GM12878 (cell line): ENCODE measurements at places on chromosomes 13 and 19.

DNA sequence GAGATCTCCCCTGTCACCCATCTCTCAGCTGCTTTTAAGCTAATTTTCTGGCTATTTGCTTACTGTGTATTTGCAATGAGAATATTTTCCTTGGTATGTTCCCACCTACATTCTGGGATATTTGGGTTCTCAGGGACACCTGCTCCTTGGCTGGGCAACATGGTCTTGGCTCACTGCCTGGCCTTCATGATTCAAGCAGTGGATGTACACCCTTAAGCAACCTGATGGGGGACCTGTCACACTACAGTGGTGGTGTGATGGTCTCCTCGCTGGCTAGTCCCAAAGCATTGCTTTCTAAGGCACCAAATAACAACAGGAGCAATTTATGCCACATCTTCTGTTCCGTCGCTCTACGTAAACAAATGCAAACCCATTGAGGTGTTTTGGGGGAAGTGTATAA is 35.3 kb upstream of the RFC3 start:
- no peak overlapping the region for H3K27ac ChIP-seq
- H3K4me3 ChIP-seq, result no peak overlapping the region
- H3K36me3 ChIP-seq, result no peaks in the 10 kb centered on the region
- H3K27me3 ChIP-seq, result no peaks in the 10 kb centered on the region
- H3K4me1 ChIP-seq, result peaks cover 6% of the 10 kb centered on the region; the same call in 1 of the 2 replicates

GRCh38 chr19:4329858-4330257 is 8.8 kb downstream of the STAP2 start:
- H3K4me3 ChIP-seq, result no peak overlapping the region
- peaks cover 8% of the 10 kb centered on the region; the same call in 1 of the 2 replicates for H3K4me1 ChIP-seq
- H3K36me3 ChIP-seq, result no peaks in the 10 kb centered on the region
- H3K27ac ChIP-seq, result no peak overlapping the region
- DNase-seq, result no peak

- H3K27ac ChIP-seq, result no peak overlapping the region
- no peaks in the 10 kb centered on the region for H3K27me3 ChIP-seq
- H3K4me1 ChIP-seq, result no peaks in the 10 kb centered on the region
- no peak for DNase-seq
Observed at GRCh38 chr19:35773020-35773806, 2.2 kb upstream of the ARHGAP33 start.

GRCh38 chr13:96996107-96996506 is 1.8 kb upstream of the OXGR1 start:
- no peak overlapping the region for H3K4me3 ChIP-seq
- H3K27ac ChIP-seq, result no peak overlapping the region
- peaks cover 8% of the 10 kb centered on the region for H3K27me3 ChIP-seq
- no peaks in the 10 kb centered on the region for H3K36me3 ChIP-seq
- no peak for DNase-seq
- H3K4me1 ChIP-seq, result no peaks in the 10 kb centered on the region

GRCh38 chr13:87678372-87678752 is 7.2 kb downstream of the SLITRK5 start:
- no peaks in the 10 kb centered on the region for H3K4me1 ChIP-seq
- DNase-seq, result no peak
- no peaks in the 10 kb centered on the region for H3K36me3 ChIP-seq

- H3K4me3 ChIP-seq, result no peak within 1 kb of the TSS
- no peaks in the 10 kb centered on the region for H3K4me1 ChIP-seq
- DNase-seq, result no peak
- H3K27ac ChIP-seq, result no peak within 1 kb of the TSS
- peaks cover 19% of the 10 kb centered on the region for H3K27me3 ChIP-seq
Observed at GRCh38 chr19:18612772-18613588, at the start of gene TMEM59L. TMEM59L (plus strand) TSS chr19:18612870; CDS start chr19:18612959, 89 bp downstream.

DNA sequence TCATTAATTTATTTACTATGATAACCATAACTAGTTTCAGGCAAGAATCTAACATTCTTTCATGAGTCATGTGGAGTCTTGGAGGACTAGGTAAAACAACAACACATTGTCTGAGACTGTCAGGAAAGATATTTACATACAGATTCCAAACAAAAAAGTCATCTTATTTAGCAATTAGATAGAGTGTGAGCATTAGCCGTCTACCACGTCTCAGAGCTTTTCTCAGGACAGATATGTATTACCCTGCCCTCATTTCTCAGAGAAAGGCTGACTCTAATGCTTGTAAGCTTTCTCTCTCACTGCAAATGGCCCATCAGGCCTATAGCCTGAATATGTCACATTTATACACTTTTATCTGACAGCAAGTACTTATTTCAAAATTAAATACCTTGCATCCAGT is 312.1 kb upstream of the PCDH20 start:
- no peak overlapping the region for H3K4me3 ChIP-seq
- no peaks in the 10 kb centered on the region for H3K36me3 ChIP-seq
- no peak for DNase-seq
- H3K27ac ChIP-seq, result no peak overlapping the region
- no peaks in the 10 kb centered on the region for H3K4me1 ChIP-seq

DNA sequence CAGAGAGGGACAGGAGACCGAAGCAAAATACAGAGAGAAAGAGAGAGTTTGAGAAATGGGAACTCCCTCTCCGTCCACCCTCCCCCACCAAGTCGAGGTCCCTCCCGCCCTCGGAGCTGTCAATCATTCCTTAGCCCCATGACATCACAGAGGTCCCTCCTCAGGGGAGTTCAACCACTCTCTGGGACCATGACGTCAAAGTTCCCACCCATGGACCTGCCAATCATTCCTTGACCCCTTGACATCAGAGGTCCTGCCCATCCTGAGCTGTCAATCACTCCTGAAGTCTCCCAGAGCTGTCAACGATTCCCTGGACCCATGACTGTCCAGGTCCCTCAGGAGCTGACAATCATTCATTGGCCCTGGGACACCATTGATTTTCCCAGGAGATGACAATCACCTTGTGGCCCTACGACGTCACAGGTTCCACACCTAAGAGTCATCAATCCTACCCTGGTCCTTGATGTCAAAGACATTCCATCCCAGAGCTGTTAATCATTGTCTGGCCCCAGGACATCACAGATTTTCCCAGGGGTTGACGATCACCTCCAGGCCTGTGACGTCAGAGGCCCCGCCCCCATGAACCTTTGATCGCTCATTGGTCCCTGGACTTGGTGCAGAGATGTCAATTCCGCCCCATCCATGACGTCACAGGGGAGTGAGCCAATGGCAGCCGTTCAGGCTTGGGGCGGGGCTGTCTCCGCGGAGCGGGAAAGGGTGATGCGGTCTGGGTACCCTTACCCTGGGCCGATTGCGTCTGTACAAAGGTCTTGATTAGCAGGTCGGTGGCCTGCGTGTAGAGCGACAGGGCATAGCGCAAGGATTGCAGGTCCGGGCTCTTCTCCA is 61.7 kb downstream of the COLGALT1 start:
- DNase-seq, result no peak
- H3K4me1 ChIP-seq, result no peaks in the 10 kb centered on the region

DNA sequence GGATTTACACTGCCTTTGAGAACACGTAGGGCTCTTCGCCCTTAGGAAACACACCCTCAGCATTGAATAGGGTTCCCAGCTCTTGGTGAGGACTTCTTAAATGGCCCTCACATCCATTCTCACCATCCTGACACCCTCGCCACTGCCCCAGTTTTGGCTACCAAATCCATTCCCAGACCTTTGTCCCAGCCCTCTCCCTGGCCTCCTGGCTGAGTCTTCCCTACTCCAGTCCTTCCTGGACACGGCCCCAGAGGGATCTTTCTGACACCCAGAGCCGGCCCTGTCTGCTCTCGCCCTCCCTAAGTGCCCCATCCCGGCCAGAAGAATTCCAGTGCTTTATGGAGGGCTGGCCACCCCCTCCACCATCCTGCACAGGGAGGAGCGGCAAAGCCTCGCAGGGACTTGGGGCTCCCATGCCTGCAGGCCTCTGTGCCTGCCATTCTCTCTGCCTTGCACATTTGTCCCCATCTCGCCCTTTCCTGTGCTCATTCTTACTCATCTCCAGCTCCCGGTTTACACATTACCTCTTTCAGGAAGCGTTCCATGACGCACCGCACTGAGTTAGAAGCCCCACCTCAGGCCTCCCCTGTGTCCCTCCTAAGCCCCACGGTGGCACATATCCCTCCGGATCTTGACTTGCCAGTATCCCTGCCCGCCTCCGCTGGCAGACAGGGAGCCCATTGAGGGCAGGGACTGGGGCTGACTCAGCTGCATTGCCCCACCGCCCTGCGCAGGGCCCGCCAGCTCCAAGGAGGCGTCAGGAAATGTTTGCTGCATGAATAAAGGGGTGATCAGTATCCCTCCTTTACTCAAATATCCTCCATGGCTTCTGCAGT is 11.0 kb upstream of the KLK14 start:
- no peak overlapping the region for H3K4me3 ChIP-seq
- no peak overlapping the region for H3K27ac ChIP-seq
- peaks cover 4% of the 10 kb centered on the region for H3K36me3 ChIP-seq
- no peak for DNase-seq

- no peak overlapping the region for H3K27ac ChIP-seq
- H3K4me3 ChIP-seq, result no peak overlapping the region
- no peak for DNase-seq
- H3K4me1 ChIP-seq, result peaks cover 4% of the 10 kb centered on the region; the same call in 1 of the 2 replicates
Observed at GRCh38 chr13:79485014-79485811, 4.3 kb downstream of the NDFIP2 start.

DNA sequence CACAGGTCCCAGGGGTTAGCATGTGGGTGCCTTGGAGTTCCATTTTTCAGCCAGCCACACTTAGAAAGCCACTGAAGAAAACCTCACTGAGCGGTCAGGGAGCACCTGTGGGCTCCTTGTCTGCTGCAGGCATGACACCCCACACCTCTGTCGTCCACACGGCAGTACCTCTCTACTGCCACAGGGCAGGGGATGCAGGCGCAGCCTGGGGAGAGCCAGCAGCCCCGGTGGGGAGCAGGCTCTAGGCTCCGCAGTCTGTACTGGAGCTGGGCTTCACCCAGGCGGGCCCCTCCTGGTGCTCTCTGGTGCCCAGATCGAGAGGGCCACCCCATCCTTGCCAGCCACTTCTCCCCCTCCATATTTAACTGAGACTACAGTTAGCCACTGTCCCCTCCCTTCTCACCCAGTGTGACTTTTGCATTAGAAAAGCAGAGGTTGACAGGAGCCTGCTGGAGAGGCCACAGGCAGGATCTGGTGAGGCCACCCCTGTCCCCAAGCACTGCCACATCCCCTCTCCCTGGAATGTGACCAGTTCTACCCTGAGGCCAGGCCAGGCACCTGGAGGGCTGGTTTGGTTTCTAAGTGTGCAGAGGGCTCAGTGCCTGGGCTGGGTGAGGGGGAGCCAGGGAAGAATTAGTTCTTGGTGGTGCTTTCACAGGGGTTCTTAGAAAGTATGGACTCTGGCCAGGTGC is 104.4 kb downstream of the KDM4B start:
- H3K27me3 ChIP-seq, result no peaks in the 10 kb centered on the region
- no peak for DNase-seq
- H3K27ac ChIP-seq, result no peak overlapping the region
- peaks cover 5% of the 10 kb centered on the region for H3K36me3 ChIP-seq

- H3K36me3 ChIP-seq, result no peaks in the 10 kb centered on the region
- no peak overlapping the region for H3K27ac ChIP-seq
- DNase-seq, result no peak
- H3K4me1 ChIP-seq, result no peaks in the 10 kb centered on the region
- H3K27me3 ChIP-seq, result no peaks in the 10 kb centered on the region
- no peak overlapping the region for H3K4me3 ChIP-seq
Observed at GRCh38 chr13:65894049-65894448, 1336.1 kb downstream of the PCDH9 start.

- H3K27me3 ChIP-seq, result no peaks in the 10 kb centered on the region
- no peak for DNase-seq
- H3K36me3 ChIP-seq, result no peaks in the 10 kb centered on the region
- no peak overlapping the region for H3K4me3 ChIP-seq
Observed at GRCh38 chr13:93248627-93249047, 22.0 kb downstream of the GPC6 start.

- H3K27ac ChIP-seq, result no peak overlapping the region
- H3K27me3 ChIP-seq, result no peaks in the 10 kb centered on the region
- H3K4me1 ChIP-seq, result no peaks in the 10 kb centered on the region
Observed at GRCh38 chr13:91133941-91134802, 213.3 kb upstream of the MIR17HG start.

GRCh38 chr13:98397221-98397620 is 179.7 kb downstream of the STK24 start:
- no peaks in the 10 kb centered on the region for H3K4me1 ChIP-seq
- DNase-seq, result no peak
- no peak overlapping the region for H3K4me3 ChIP-seq
- no peaks in the 10 kb centered on the region for H3K27me3 ChIP-seq

DNA sequence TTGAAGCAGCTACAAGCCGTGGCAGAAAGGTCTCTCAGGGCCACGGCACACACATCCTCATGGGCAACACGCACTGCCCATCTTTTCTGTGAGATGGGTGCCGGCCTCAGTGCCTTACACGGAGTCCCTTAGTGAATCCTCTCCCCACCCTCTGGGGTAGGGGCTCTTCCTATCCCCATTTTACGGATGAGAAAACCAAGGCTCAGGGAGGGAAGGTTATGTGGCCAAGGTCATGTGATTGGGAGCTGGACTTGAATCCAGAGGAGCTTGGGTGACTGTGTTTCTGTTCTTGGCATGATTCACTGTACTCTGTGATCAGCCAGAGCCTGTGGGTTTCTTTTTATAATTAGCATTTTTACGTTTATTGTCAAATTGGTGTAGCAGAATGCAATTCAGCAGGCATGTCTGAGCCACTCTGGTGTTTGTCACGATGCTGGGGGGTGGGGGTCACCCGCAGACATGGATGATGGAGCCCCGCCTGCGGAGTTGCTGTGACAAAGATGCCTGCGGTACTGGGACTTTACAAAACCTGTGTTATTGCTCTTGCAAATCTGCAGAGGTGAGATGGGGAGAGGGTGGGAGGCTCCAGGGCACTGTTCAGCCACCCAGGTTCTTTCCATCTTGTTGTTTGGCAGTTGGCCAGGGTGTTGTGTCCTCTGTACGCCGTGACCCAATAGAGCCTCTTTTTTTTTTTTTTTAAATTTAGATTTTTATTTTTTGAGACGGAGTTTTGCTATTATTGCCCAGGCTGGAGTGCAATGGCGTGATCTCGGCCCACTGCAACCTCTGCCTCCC is 4.5 kb downstream of the SCN1B start:
- H3K27ac ChIP-seq, result no peak overlapping the region
- H3K4me3 ChIP-seq, result no peak overlapping the region
- DNase-seq, result no peak
- H3K36me3 ChIP-seq, result no peaks in the 10 kb centered on the region
- peaks cover 9% of the 10 kb centered on the region for H3K4me1 ChIP-seq

- no peak overlapping the region for H3K27ac ChIP-seq
- H3K27me3 ChIP-seq, result no peaks in the 10 kb centered on the region
- no peaks in the 10 kb centered on the region for H3K4me1 ChIP-seq
- H3K36me3 ChIP-seq, result no peaks in the 10 kb centered on the region
- H3K4me3 ChIP-seq, result no peak overlapping the region
Observed at GRCh38 chr13:113784645-113785024, 25.6 kb downstream of the TMEM255B start.

DNA sequence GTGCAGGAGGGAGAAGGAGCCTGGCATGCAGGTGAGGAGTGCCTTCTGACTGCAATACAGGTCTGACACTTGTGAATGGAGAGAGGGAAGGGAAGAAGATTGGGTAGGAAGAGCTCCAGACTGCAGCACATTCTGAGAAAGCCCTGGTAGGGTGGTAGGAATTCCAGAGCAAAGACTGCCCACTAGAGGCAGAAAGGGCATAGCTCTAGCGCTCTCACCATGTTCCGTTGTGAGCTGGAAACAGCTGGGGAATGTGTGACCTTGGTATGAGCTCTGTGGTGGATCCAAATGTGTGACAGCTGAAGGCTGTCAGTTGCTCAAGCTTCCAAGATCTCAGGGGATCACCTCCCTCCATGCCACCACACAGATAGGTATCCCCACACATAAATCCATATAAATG is 2.9 kb upstream of the MTUS2 start:
- H3K27ac ChIP-seq, result no peak overlapping the region
- H3K27me3 ChIP-seq, result peaks cover 8% of the 10 kb centered on the region; the same call in 1 of the 2 replicates
- H3K36me3 ChIP-seq, result no peaks in the 10 kb centered on the region
- no peak overlapping the region for H3K4me3 ChIP-seq
- no peak for DNase-seq
